NCI-H2029 treated with DMSO at 0.1 percent for 48 hours (cell line): ENCODE measurements at places on chromosomes 12 and 14.

GRCh38 chr12:116324654-116325335 lies 47.3 kb upstream of the MED13L start:
- DNase-seq = no peak

GRCh38 chr14:50388256-50388931 lies 8.3 kb downstream of the CDKL1 start:
- DNase-seq = no peak

DNA sequence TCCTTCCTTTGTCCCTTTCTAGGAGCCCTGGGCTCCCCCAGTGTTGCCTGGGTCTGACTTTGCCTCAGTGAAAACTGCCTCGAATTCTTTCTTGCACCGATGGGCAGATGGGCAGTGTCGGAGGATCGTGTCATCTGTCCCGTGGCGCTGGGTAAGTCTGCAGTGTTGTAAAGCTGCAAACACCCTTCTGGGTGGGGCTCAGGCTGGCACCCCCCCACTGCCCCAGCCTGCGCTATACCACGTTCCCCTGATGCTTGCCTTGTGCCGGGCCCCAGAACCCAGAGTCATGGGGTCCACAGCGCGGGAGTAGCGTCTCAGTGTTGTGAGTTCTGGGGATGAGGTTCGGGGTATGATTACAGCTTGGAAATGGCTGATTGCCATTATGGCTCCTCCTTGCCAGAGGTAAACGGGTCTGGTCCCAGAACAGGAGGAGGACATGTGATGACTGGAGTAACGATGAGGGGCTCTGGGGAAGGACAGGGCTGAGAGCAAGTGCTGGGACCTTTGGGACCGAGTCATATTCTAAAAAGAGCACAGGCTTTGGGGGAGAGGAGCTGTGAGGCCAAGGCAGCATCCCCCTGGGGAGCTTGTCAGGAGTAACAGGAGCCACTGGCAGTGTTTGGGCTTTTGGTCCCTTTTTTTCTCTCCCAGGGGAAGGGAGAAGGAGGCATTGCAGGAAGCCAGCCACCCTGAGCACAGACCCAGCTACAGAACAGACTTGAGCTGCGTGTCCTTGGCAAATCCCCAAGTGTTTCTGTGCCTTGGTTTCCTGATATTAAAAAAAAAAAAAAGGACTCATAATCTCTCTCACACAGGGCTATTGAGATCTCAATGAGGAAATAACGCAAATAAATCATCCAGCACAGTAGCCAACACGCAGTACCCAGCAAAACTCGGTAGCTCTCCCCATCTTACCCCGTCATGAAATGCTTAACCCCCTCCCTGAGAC lies 4.3 kb downstream of the RTL1 start:
- DNase-seq = no peak

DNA sequence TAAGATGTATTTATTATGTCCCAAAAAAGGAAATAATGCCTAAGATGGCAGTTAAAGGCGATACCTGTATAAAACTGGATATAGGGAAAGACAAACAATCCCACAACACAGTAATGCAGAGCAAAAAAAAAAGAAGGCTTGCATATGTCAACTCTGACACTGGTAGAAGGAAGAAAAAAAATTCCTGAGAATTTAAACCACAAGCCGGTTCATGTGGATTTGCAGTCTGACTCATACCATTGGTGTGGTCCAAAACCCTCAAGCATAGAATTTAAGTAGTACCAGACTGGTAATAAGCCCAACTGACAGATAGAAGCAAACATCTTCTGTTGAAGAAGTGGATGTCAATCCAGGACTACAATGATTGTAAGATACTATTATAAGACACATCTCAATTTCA lies 7.2 kb downstream of the DNAI7 start:
- no peak for DNase-seq

DNA sequence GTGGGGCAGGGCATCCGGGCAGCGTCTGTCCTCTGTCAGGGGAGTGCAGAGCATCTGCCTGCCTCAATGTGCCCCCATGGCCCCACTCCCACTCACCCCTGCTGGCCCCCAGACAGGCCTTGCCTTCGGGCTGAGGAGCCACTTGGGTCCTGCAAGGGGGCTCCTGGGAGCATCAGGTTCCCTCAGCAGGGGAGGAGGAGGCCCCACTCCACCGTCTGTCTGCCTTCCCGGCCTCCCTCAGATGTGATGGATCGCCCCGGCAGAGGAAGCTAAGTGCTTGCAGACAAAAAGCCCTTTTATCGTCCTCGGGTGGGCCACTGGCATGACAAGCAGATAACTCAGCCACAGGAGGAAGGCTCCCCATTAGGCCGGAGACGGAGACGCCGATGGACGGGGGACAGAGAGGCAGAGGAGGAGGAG lies 35.1 kb downstream of the NCOR2 start:
- DNase-seq = no peak

GRCh38 chr14:90604356-90604755 lies 207.5 kb downstream of the CALM1 start:
- no peak for DNase-seq

DNA sequence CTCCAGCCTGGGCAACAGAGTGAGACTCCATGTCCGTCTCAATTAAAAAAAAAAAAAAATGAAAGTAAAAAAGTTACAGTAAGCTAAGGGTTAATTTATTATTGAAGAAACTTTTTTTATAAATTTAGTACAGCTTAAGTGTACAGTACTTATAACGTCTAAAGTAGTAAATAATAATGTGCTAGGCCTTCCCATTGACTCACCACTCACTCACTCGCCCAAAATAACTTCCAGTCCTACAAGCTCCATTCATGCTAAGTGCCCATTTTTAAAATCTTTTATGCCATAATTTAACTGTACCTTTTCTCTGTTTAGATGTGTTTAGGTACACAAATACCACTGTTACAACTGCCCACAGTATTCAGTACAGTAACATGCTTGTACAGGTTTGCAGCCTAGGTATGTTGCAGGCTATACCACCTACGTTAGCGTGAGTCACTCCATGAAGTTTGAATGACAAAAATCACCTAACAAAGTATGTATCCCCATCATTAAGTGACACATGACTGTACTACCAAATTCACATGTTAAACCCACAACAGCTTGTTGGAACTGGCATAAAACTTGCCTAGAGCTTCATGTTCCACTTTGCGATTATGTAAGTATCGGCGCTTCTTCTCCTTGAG lies 10.7 kb downstream of the KANSL2 start:
- DNase-seq = no peak

- no peak for DNase-seq
Observed at GRCh38 chr12:25789541-25789944, 168.9 kb upstream of the RASSF8 start.

DNA sequence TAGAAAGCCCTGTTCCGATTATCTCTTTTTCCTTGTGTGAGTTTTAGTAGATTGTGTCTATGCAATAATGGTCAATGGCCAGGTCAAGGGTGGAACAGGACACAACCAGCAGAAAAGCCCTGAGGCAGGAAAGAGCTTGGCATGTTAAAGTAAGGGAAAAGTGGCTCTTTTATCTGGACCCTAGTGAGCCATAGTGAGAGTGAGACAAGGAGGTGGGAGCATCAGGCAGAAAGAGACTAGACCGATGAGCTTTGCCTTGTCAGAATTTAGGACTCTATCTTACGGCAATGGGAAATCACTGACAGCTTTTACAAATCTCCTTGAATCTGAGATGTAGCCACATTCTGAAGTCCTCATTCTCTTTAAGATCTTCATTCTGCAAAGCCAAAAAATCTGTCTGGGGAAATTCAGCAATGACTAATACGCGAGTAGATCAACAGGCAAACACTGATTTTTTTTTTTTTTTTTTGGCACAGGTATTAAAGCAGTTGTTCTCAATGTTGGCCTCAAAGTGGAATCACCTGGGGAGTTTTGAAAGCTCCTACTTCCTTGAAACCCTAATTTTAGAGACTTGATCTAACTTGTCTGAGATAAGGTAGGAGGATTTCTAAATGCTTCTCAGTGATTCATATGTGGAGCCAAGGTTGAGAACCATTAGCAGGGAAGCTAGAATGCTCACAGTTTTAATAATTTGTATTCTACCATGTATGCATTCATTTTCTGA lies 33.9 kb downstream of the TMEM19 start:
- DNase-seq = no peak

GRCh38 chr12:111846016-111846415 lies 4.0 kb downstream of the MAPKAPK5 start:
- no peak for DNase-seq

- no peak for DNase-seq
Observed at GRCh38 chr14:90911121-90911520, 94.9 kb upstream of the TTC7B start.

DNA sequence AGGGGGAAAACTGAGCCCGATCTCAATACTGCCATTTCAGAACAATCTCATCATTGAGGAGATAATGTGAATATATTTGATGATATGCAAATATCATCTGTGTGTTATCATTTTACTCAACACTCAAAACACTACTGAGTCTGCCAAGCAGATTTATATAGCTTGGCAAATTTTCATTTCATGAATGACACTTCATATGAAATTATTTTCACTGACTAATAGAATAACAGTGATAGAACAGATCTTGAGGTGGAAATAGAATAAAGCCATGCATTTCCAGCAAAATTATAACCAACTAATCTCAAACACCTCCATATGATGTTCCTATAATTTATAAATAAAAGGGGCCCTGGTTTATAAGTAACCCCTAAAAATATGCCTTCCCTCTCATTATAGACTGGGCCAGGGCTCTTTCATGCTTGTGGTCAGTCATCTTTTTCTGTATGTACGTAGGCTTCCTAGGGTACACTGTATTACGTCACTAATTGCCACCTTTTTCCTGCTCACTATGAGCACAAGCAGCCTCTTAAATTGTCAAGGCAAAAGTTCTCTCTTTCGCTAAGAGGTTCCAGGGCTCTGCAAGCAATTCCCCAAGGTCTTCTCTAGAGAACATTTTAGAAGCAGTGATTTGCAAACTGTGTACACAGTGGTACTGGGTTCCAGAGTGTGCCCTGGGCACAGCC lies 197.1 kb upstream of the FOXN3 start:
- no peak for DNase-seq

GRCh38 chr14:81023095-81023710 lies 67.8 kb downstream of the TSHR start:
- no peak for DNase-seq

GRCh38 chr12:48288387-48289268 lies 62.1 kb downstream of the ZNF641 start:
- DNase-seq = no peak

DNA sequence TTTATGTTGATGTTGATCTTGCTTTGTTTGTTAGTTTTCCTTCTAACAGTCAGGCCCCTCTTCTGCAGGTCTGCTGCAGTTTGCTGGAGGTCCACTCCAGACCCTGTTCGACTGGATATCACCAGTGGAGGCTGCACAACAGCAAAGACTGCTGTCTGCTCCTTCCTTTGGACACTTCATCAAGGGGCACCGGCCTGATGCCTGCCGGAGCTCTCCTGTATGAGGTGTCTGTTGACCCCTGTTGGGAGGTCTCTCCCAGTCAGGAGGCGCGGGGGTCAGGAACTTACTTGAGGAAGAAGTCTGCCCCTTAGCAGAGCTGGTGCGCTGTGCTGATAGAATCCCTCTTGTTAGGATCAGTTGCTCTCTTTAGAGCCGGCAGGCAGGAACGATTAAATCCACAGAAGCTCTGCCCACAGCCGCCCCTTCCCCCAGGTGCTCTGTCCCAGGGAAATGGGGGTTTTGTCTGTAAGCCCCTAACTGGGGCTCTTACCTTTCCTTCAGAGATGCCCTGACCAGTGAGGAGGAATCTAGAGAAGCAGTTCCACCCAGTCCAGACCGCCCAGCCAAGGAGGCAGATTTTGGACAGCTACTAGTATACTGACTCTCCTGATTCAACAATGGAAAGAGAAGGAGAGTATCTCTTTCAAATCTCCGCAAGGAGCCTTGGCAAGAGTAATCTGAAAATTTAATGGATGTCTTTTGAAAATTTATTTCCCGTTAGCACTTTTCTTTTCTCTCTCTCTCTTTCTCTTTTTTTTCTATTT lies 25.2 kb downstream of the MIA2 start:
- no peak for DNase-seq

DNA sequence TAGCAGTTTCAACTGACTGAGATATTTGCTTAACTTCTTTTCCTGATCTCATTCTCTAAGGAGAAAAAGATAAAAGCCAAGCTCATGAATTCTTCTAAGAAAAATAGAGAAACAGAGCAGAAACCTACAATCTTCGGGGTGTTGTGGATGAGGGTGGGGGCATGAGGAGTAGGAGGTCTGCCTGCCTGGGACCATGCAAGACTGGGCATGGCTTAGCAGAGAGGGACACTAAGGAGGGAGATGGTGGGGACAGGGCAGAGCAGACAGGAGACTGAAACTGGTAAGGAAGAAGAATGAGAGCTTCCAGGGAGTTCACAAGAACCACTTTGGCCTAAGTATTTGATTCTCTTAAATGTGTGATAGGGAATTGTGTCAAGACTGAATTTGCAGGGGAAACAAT lies 188.0 kb downstream of the CFAP54 start:
- DNase-seq = no peak

DNA sequence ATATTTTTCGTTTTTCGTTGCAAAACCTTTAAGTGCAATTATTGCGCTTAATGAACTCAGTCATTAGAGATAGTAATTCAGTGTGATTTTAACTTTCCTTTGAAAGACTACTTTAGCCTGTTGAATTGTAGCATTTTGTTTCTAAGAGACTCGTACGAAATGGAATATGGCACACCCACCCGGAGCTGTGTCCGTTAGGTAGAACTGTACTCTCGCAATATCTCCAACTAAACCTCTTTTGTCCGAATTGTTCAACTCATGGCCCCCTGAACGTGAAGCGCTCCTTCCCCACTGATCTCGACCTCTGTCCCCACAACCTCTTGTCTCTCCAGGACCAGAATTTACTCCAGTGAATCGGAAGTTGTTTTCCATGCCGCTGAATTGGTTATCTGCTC lies 800 bp downstream of the PCNX4 start:
- no peak for DNase-seq

GRCh38 chr12:80441921-80442320 lies 2.1 kb upstream of the PTPRQ start:
- DNase-seq = no peak

DNA sequence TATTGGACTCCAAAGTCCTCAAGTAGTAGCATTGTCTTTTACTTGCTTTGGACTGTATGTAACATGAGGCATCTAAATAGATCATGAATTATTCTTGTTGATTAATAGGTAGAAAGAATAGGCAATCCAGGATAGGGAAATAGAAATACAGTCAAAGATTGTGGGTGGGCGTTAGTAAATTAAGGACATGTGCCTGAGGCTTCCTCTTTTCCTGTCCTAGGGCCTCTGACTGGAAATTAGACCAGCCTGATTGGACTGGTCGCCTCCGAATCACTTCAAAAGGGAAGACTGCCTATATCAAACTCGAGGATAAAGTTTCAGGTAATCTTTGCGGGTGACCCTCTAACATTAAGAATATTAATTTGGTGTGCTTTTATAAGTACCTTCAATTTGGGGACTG lies 7.6 kb downstream of the NECAP1 start:
- DNase-seq = no peak

GRCh38 chr14:63209160-63209559 lies 4.9 kb downstream of the RHOJ start:
- no peak for DNase-seq

DNA sequence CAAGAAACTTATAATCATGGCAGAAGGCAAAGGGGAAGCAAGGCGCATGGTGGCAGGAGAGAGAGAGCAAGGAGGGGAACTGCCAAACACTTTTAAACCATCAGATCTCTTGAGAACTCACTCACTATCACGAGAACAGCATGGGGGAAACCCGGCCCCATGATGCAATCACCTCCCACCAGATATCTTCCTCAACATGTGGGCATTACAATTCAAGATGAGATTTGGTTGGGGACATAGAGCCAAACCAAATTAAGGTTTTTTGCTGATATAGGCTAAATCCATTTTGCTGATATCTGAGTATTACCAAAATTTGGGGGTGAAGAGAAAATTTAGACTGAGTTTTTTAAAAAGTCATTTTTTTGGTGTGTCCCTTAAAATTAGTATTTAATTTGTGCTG lies 54.9 kb upstream of the TMX1 start:
- no peak for DNase-seq

- DNase-seq = no peak
Observed at GRCh38 chr12:91990525-91990924, 155.1 kb downstream of the BTG1 start.
